ENCODE measurements at places on chromosomes 2 and 18.

DNA sequence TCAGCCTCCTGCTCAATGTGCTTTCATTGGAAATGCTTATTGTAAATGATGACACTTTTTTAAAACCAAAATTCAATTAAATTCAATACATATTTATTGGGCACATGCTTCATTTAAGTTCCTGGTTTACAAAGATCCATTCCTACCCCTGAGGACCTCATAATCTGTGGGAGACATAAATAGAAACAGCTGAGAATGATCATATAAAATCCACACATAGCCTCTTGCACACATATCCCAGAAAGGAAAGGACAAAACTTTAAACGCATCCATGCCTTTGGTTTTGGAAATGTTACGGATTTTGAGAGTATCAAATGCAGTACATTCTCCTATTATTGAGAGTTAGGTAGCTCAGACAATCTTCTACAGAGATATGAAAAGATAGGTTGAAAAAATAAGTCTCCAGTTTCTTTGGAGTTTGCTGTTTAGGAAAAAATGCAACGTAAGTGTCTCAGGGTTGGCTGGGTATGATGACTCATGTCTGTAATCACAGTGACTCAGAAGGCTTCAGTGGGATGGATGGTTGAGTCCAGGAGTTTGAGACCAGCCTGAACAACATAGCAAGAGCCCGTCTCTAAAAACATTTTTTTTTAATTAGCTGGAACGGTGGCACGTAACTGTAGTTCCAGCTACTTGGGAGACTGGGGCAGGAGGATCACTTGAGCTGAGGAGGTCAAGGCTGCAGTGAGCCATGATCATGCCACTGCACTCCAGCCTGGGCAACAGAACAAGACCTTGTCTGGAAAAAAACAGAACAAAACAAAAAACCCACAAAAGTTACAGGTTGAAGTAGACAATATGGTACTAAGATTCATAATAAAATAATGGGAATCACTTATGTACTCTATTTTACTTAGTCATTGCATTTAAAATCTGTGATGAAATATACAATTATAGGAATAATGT lies 3.9 kb upstream of the PRELID3A start:
- DNase-seq: no peak

GRCh38 chr18:41395695-41396094 lies 559.3 kb upstream of the PIK3C3 start:
- no peak for DNase-seq

- DNase-seq: no peak
Measured at GRCh38 chr18:32621034-32621433, 150.4 kb upstream of the GAREM1 start.

GRCh38 chr2:36507408-36507812 lies 90.6 kb downstream of the FEZ2 start:
- peak; percentile 8 for DNase-seq

DNA sequence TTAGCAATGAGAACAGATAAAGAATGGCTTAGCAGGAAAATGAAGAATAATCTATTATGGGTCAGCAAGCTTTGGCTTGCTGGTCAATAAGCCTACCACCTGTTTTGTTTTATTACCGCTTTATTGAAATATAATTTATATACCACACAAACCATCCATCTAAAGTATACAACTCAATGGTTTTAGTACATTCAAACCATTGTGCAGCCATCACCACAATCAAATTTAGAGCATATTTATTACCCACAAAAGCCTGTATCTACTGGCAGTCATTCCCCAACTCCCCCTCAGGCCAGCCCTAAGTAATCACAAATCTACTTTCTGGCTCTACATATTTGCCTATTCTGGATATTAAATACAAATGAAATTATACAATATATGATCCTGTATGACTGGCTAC lies 17.2 kb downstream of the PPP3R1 start:
- DNase-seq: no peak

- peak; percentile 8 for DNase-seq
Measured at GRCh38 chr2:206962966-206963365, 23.6 kb downstream of the CPO start.

GRCh38 chr18:25516121-25516520 lies 164.2 kb upstream of the ZNF521 start:
- DNase-seq: no peak

GRCh38 chr2:225737556-225737955 lies 338.0 kb downstream of the NYAP2 start:
- DNase-seq: no peak

GRCh38 chr18:59024829-59025228 lies 114.9 kb upstream of the SEC11C start:
- no peak for DNase-seq

- DNase-seq: no peak
Measured at GRCh38 chr18:22493940-22494339, 76.2 kb upstream of the CTAGE1 start.

DNA sequence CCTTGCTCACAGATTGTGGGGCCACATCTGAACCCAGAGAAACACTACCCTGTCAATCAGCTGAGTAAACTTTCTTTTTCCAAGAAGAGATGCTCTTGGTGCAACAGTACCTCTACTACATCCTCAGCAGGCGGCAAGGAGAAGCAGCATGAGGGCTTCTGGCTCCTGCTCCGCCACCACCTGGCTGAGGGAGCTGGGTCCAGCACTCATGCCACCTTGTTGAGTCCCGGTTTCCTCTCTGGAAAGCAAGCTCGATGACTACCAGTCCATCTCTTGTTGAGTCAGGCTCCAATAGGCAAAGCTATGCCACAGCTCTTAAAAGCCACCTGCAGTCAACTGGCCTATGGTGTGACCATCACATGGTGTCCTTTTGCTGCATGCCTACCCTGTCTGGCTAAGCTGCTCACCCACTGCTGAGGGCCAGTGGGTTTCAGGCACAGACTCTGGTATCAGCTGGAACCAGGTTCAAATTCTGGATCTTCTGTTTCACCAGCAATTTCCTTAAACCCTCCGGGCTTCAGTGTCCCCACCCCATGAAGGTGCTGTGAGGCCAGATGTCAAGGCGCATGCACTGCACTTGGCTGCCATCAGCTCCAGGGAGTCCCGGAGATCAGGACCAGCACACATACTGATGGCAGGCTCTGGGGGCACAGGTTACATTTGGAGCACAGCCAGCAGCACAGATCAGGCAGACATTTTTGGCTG lies 42.5 kb upstream of the ACAA2 start:
- no peak for DNase-seq

DNA sequence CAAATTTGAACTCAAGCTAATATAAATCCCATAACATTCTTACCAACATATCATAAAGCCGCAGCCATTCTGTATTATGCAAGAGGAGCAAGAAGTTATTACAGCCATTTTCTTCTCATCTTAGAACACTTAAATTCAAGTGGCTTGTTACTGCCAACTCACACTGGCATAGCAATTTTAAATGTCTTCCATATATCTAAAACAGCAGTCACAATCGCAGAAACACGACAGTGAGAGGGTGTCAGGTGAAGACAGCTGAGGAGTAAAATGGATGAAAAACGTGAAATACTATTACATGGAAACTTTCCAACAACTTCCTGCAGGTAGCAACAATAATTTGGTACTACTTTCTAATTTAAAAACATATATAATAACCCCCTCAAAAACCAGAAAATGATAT lies 17.9 kb downstream of the PPP3R1 start:
- DNase-seq: no peak

DNA sequence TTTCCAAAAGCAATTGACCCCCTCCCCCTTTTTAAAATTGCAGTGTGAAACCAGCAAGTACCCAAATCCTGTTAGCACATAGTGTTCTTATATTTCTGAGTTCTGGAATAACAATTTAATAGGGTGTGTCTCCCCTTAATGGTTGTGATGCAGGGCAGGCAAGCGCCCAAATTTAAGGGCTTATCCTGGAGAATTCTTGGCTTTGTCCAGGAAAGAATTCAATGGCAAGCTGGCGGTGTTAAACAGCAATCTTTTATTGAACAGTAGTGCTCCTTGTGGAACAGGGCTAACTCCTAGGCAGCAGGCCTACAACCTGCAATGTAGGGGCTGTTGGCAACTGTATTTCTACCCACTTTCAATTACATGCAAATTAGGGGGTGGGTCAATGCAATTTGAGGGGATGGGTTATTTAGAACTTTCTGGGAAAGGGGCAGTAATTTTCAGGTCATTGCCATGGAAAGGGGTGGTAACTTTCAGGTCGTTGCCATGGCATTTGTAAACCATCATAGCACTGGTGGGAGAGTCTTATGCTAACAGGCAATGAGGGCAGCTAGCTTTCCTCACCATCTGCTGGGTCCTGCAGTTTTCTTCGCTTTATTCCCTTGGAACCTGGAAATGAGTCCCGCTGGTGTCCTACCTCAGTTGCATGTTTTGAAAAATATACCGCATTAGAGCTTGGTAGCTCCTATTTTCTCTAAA lies 149.0 kb upstream of the KCTD1 start:
- no peak for DNase-seq

GRCh38 chr18:23706971-23707640 lies 17.9 kb downstream of the LAMA3 start:
- DNase-seq: no peak

DNA sequence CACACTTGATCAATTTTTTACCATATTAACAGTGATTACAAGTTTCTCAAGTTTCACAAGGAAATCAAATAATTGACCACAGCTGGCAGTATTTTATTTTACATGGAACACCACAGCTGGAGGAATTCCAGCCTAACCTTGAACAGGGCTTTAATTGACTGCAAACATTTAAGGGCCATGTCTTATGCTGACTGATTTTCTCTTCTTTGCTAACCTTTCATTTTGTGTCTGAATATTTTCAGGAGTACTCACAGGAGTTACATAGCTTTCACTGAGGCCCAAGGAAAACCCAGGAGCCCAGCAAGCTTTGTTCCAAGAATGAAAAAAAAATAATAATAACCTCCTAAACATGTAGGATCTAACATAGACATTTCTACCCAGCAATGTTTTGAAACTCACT lies 49.6 kb downstream of the FRZB start:
- no peak for DNase-seq

GRCh38 chr2:228827056-228827700 lies 443.9 kb downstream of the PID1 start:
- no peak for DNase-seq

DNA sequence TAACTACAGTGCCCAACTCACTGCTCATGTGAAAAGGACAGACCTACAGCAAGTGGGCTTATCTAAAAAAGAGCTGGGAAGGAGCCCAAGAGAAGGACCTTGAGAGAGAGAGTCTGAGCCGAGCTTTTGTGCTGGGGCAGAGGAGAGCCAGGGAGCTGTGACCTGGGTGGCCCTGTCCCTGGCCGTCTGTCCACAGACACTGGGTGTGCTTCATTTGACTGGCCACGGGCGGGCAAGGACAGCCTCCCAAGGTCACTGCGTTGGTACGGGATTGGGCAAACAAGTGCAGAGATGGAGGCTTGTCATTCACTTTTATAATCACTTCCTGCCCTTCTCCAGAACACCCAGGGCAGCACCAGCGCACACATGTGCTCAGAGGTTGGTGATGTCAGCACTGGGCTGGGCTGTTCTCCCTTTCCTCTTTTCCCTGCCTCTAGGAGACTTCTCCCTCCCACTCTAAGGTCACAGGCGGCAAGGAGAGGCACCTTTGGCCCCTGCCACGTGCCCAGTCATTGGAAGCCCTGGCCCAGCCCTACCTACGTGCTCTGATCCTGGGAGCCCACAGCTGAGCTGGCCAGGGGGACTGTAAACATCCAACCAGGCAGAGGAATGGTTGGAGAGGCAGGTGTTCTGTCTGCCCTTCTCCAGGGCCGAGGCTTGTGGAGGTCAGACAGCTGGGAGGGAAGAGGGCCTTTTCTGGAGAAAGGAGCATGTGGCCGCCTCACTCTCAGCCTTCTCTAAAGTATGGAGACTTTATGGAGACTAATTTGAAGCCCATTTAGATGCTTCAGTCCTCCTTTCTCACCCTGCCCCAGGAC lies 6.4 kb upstream of the PSD4 start:
- no peak for DNase-seq

- no peak for DNase-seq
Measured at GRCh38 chr18:70299393-70299792, 10.5 kb downstream of the SOCS6 start.

DNA sequence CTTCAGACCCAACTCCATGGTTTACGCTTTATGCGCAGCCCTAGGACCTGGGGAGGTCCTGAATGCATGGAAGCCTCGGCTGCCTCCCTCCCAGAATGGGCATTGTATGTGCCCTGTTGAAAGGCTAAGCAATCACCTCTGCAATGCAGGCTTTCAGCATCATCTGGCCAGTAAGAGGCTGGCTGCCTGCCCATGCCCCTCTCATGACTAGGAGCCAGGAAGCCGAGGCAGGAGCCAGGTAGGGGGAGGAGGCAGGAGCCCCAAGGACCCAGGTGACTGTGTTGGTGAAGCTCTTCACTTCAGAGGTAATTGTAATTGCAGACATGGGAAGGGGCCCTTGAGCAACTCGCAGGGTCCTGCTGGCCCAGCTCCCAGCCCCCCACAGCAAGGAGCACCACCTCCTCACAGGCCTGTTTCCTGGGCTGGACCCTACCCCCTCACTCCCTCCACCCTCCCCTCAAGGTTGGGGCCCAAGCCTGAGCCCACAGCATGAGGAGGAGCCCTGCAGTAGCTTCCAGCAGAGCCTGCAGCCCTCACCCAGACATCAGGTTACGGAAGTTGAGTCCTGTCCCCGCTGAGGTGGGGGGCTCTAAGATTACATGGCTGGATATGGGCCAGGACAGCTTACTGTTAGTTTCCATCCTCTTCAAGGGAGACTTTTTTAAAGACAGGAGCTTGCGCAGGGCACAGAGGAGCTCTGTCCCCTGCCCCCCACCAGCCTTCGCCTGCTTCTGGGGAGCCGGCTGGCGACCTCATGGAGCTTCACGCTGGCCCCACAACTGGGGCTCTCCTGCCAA lies 21.9 kb downstream of the CRACDL start:
- DNase-seq: peak; percentile 86

- DNase-seq: no peak
Measured at GRCh38 chr2:150570712-150571111, 83.2 kb upstream of the RND3 start.

GRCh38 chr2:128617661-128618060 lies 299.0 kb upstream of the HS6ST1 start:
- DNase-seq: no peak

DNA sequence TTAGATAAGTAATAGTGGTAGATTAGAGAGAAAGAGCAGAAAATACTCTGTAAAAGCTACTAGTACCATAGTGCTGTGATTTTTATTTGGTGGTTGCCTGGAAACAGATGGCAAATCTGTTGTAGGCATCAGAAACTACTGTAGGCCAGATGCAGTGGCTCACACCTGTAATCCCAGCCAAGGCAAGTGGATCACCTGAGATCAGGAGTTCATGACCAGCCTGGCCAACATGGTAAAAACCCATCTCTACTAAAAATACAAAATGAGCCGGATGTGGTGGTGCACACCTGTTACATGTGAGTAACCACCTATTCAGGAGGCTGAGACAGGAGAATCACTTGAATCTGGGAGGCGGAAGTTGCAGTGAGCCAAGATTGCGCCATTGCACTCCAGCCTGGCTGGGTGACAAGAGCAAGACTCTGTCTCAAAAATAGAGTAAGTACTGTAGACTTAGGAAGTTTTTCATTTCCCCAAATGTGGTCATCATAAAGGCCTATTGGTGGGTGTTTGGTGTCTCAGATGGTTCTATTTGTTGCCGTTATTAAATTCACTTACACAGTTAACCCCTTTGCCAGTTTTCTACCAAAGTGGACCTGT lies 79.6 kb downstream of the SPTBN1 start:
- DNase-seq: no peak
